Activated naive CD4-positive, alpha-beta T cell (primary cell): ENCODE measurements at places on chromosomes 2 and 18.

- no peak for DNase-seq
These were observed 648 bp upstream of the LYPD6B start for GRCh38 chr2:149037851-149038250.

DNA sequence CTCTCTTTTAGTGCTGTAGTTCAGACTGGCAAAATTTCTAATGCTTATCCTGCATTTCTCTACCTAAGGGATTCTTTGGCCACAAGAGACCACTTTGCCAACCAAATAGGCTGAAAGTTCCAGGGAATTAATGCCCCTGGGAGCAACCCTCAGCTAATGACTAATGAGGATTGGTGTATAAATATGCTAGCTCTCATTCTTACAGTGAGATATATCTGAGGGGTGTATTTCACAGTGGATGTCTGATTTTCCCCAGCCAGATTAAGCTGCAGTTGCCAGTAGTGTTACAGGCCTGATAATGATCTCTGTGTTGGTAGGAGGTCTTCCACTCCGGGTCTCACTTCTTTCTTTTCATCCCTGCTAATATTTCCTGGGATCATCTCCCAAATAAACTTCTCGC lies 90.4 kb downstream of the GULP1 start:
- DNase-seq, result no peak

DNA sequence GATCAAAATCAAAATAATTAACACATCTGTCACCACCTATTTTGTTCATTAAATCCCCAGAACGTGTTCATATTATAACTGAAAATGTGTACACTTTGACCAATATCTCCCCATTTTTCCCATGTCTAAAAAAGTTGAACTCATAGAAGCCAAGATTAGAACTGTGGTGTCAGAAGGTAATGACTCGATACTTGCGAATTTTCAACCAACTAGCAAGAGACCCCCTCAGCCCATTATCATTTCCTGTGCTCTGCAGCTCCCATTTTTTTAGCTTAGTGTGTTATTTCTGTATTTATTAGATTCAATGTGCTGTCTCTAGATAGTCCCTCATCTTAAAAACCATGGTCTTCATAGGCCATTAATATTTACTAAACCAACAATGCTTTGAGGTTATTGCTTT lies 248.7 kb upstream of the PIK3C3 start:
- DNase-seq, result no peak

DNA sequence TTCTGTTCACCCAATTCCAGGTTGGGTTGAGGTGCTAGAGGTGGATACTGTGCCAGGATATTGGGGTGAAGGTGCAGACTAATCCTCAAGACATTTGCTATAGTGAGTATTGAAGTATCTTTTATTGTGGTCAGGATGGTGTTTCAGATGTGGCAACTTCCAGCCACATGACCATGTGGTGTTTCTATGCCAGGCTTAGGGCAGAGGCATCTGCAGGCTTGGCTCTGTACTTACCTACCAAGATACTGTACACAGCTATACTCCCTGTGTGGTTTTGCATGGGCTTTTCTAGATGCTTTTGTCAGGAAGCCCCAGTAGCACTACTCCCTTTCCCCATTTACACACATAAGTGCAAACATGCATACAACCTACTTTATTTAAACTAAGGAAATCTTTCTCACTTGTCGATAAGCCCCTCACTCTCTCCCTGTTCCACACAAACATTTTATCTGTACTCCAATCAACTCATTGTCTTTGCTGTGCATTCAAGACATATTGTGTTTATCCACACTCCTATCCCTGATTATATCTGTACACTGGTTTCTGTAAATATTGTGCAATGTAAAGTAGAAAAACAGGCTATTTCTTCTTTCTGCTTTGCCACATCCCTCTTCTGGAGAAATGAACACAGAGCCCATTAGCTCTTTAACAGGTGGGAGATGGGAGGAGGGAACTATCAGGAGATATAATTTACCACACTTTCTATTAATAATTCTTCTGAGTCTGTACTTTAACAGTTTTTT lies 12.3 kb downstream of the ARL6IP6 start:
- no peak for DNase-seq

DNA sequence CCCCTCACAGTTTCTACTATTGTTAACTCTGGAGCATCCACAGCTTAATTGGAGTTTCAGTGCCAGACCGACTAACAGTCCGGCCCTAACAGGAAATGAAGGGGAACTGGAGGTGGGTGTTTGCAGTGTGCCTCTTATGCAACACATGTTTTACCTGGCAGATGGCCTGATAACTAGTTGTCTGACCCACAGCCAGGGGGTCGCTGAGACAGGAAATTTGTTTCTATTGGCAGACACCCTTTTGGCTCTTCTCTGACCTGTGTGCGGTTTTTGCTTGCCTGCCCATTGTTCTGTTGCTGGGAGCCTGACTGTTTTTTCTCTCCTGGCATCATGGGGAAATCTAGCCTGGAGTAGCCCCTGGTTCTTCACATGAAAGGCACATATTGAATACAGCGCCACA lies 1329.8 kb downstream of the DSC3 start:
- no peak for DNase-seq

DNA sequence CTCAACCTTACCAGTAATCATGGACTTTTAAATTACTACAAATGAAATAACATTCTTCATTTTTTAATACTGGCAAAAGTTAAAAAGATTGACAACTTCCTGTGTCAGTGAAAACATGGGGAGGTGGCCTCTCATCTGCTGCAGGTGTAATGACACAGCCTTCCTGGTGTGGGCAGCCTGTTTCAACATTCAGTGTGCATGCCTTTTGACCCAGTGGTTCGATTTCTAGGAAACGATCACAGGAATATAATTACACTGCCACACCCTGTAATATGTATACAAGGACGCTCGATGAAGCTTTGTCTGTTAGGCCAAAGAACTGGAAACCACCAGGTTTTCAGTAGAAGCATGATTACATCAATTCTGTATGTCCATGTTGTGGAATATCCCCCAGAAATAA lies 68.7 kb downstream of the MTHFD2 start:
- peak; percentile 7 for DNase-seq

DNA sequence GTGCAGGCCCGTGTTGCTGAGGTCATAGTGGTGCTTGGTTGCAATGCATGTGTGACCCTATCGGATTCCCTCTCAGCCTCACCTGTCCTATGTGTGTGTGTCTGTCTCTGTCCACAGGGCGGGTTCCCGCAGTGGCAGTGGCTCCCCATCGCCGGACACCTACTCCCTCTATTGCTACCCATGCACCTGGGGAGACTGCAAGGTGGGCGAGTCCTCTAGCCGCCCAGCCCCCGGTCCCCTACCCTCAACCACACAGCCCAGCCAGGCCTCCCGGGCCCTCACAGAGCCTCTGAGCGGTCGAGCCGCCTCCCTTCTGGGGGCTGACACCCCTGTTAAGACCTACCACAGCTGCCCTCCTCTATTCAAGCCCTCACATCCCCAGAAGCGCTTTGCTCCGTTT lies 14.2 kb downstream of the GAREM2 start:
- no peak for DNase-seq

GRCh38 chr2:120305296-120305695 lies 40.6 kb upstream of the INHBB start:
- DNase-seq, result no peak

- DNase-seq, result no peak
These were observed 14.3 kb upstream of the EN1 start for GRCh38 chr2:118861731-118862130.

GRCh38 chr2:239674981-239675825 lies 274.4 kb upstream of the HDAC4 start:
- DNase-seq, result no peak

GRCh38 chr18:29608982-29609381 lies 1432.1 kb upstream of the CDH2 start:
- DNase-seq, result no peak

DNA sequence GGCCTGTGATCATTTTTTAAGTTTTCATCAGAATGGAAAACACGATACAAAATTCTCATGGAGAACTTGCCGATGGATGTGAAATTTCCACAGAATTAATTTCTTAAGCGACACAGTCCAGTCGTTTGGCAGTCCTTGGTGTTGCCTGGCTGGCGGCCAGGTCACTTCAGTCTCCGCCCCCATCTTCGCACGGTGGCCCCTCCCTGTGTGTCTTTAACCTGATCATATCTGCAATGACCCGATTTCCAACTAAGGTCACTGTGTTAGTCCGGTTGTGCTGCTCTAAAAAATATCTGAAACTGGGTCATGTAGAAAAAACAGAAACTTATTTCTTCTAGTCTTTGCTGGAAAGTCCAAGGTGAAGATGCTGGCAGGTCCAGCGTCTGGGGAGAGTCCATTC lies 44.5 kb upstream of the COPS8 start:
- no peak for DNase-seq

- DNase-seq, result no peak
These were observed 541.5 kb downstream of the LRP1B start for GRCh38 chr2:141589314-141589713.

- no peak for DNase-seq
These were observed 11.6 kb downstream of the CNGA3 start for GRCh38 chr2:98357849-98358248.

GRCh38 chr2:23465936-23466335 lies 81.0 kb downstream of the KLHL29 start:
- DNase-seq, result no peak

DNA sequence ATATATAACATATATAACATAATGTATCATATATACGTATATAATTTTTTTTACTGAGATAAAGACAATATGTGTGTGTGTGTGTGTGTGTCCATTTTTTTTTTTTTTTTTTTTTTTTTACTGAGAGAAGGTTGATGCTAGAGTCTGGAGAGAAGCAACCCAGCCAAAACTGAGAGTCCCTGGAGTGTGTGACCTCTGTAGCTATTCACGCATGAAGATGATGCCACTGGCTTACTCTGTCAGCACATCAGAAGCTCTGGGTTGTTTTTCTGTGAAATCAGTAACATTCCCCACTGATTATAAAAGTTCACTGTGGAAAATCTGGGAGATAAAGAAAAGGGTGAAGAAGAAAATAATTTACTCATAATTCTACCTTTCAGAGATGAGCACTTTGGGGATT lies 27.2 kb downstream of the CCDC195 start:
- no peak for DNase-seq

- no peak for DNase-seq
These were observed 84.9 kb downstream of the MAPK4 start for GRCh38 chr18:50644807-50645206.

GRCh38 chr2:72770879-72771461 lies 54.9 kb downstream of the EXOC6B start:
- no peak for DNase-seq

GRCh38 chr2:46163804-46164528 lies 133.2 kb upstream of the EPAS1 start:
- no peak for DNase-seq

GRCh38 chr2:105129722-105130232 lies 91.9 kb downstream of the MRPS9 start:
- no peak for DNase-seq

DNA sequence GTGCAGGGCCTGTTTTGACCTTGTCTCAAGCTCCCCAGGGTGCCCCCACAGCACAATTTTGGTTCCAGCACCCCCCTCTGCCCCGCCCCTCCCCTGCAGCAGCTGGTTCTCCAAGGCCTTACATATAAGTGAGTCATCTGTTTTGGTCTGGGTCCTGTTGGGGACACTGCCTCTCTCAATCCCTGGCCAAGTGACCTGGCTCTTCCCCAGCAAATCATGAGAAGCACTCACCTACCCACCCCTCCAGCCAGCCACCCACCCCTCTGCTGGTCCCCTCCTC lies 90.5 kb downstream of the INHBB start:
- no peak for DNase-seq

DNA sequence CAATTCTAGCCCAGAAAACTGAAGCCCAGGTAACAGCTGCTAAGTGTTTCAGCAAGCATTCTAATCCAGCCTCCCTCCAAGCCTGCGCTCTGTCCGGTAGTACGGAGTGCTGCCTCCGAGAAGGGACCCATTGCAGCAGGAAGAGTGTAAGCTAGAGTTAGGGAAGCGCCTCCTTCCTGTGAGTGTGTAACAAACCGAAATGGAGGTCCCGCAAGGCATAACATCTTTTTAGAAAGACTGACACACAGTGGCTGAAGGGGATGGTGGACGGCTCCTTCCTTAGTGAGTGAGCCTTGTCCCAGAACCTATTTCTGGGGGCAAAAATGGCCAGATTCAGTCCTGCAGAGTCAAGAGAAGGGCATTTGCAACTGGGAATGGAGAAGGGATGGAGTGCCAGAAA lies 12.2 kb downstream of the PKDCC start:
- DNase-seq, result no peak

DNA sequence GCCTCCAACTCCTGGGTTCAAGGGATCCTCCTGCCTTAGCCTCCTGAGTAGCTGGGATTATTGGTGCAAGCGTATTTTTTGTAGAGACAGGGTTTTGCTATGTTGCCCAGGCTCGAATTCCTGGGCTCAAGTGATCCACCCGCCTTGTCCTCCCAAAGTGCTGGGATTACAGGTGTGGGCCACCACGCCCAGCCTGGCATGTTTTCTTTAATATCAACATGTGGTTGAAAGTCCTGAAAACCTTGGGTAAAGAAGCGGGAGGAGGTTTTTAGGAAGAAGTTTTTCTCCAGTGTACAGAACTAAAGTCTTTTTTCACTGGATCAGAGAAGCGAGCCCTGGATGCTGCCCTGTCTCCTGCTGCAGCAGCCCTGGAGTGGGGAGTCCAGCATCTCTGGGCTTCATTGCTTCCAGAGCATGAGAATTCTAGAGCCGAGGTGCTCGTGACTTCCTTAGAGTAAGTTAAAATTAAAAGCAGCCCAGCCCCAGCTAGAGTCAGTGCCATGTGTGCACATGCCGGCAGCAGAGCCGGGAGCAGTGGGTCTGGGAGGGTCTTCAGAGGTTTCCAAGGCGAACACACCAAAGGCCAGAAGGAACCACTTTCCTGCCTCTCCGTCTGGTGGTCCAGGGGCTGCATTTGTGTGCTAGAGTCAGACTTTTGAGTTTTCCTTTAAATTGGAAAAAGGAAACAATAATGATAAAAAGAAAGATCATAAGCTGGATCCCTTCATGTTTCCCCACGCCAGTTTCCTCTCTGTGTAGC lies 31.2 kb downstream of the ITGB1BP1 start:
- no peak for DNase-seq
